ENCODE measurements at places on chromosomes 3 and 15. TPM values are rescaled to one million over a fixed set of nuclear protein-coding genes. Genes with fewer than 3 reads are reported as not detected.

The RPP14 gene
- 11.5 TPM for total RNA-seq

The CPEB1 gene
- 3.4 TPM for total RNA-seq

The SERINC4 gene
- 0.12 TPM for total RNA-seq

The SHC4 gene
- 1.1 TPM for total RNA-seq

The MFSD1 gene
- total RNA-seq, result 52.0 TPM

The FETUB gene
- 0.12 TPM for total RNA-seq

The LMOD3 gene
- total RNA-seq, result not detected

The IL17RC gene
- 15.2 TPM for total RNA-seq

The ACVR2B gene
- 2.6 TPM for total RNA-seq

The SLC22A13 gene
- not detected for total RNA-seq

The SLC28A2 gene
- not detected for total RNA-seq

The WDR93 gene
- total RNA-seq, result 0.20 TPM

The TMEM158 gene
- total RNA-seq, result 25.8 TPM
